Body of pancreas (tissue), 4 donors: ENCODE measurements at places on chromosomes 16 and 17. TPM values are rescaled to one million over a fixed set of nuclear protein-coding genes. Genes with fewer than 3 reads are reported as not detected.
A peak's percentile ranks its signal among the peaks of the same experiment; 100 is the strongest.

DNA sequence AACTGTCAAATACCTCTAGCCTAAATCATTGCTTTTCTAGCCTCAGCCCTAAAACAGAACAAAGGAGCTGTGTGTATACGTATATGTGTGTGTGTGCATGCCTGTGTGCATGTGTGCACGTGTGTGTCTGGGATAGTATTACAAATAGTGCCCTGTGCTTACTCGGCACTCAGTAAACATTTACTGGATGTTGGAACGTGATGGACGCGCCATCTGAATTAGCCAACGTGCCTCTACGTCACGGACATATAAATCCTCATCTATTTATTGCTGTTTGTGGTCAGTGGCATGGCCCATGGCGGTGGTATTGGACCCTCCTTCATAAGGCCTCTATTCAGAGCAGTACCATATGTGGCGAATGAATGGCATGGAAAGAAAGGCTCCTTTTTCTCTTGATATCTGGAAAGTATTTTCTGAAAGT is 37.5 kb downstream of the WWP2 start:
- no peaks in the 10 kb centered on the region for H3K36me3 ChIP-seq
- no peak overlapping the region for H3K27ac ChIP-seq
- DNase-seq, result no peak
- no peaks in the 10 kb centered on the region for H3K27me3 ChIP-seq
- peaks cover 13% of the 10 kb centered on the region for H3K4me1 ChIP-seq

- no peaks in the 10 kb centered on the region for H3K27me3 ChIP-seq
- H3K4me1 ChIP-seq, result no peaks in the 10 kb centered on the region
- no peak for DNase-seq
- H3K4me3 ChIP-seq, result no peak overlapping the region
These were observed 79.6 kb upstream of the HS3ST2 start for GRCh38 chr16:22734368-22734767.

DNA sequence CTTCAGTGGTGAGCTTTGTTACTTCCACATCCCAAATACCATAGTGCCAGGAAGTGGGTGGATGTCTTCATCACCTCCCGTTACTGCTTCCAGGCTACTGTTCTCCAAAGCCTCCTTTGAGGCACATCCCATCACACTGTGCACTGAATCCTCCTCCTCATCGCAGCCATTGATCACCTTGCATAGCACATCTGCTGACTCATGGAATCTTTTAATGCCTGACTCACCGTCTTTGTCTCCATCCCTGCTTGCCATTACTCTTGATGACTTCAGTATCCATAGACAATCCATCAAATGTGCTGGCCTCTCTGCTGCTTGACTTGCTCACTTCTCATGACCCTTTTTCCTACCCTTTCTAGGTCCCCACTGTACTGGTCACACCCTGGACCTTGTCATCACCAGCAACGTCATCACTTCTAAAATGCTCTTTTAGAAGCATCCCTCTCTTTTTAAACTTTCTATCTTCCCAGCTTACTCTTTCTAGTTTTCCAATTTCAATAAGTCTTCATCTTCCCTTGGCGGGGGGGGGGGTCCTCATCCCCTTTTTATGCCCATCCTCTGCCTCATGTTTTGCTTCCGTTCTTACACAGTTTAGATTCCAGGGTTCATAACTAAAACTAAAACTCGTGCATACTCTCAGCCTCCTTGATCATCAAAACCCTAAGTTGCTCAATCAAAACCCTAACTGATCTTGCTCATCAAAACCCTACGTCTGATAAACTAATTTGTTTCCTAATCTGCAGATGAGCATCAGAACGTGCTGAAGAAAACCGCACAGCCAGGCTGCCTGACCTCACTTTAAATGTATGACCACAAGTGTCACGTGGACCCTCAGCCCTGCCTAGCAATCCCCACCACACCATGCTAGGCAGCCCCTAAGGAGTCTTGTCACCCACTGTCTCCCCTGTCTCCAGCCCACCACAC is 289.7 kb upstream of the ZFHX3 start:
- DNase-seq, result no peak
- H3K27me3 ChIP-seq, result no peaks in the 10 kb centered on the region
- no peaks in the 10 kb centered on the region for H3K4me1 ChIP-seq

DNA sequence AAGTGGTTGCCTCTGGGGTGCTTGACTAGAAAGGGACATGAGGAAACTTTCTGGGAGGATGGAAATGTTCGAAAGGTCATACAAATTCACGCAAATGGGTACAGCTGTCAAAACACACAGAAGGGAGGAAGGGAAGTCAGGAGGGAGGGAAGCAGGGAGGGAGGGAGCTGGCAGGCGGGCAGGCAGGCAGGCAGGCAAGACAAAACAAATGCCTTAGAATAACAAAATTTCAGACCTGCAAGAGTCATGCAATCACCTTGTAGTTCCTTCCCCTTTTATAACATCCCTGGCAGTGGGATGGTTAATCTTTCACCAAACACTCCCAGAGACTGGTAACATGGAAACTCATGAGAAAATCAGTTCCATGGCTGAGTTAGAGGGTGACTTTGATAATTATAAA is 189.2 kb downstream of the STX8 start:
- H3K4me3 ChIP-seq, result no peak overlapping the region
- no peak overlapping the region for H3K27ac ChIP-seq
- no peaks in the 10 kb centered on the region for H3K4me1 ChIP-seq
- no peaks in the 10 kb centered on the region for H3K36me3 ChIP-seq
- H3K27me3 ChIP-seq, result no peaks in the 10 kb centered on the region

- H3K27ac ChIP-seq, result no peak overlapping the region
- H3K4me3 ChIP-seq, result no peak overlapping the region
- H3K4me1 ChIP-seq, result peaks cover 20% of the 10 kb centered on the region
These were observed 29.6 kb downstream of the NPTX1 start for GRCh38 chr17:80446645-80447405.

GRCh38 chr16:66580605-66581209 is 1.4 kb downstream of the CMTM2 start:
- no peak overlapping the region for H3K4me3 ChIP-seq
- H3K27me3 ChIP-seq, result no peaks in the 10 kb centered on the region
- DNase-seq, result no peak
- H3K36me3 ChIP-seq, result no peaks in the 10 kb centered on the region
- no peaks in the 10 kb centered on the region for H3K4me1 ChIP-seq
- H3K27ac ChIP-seq, result no peak overlapping the region

DNA sequence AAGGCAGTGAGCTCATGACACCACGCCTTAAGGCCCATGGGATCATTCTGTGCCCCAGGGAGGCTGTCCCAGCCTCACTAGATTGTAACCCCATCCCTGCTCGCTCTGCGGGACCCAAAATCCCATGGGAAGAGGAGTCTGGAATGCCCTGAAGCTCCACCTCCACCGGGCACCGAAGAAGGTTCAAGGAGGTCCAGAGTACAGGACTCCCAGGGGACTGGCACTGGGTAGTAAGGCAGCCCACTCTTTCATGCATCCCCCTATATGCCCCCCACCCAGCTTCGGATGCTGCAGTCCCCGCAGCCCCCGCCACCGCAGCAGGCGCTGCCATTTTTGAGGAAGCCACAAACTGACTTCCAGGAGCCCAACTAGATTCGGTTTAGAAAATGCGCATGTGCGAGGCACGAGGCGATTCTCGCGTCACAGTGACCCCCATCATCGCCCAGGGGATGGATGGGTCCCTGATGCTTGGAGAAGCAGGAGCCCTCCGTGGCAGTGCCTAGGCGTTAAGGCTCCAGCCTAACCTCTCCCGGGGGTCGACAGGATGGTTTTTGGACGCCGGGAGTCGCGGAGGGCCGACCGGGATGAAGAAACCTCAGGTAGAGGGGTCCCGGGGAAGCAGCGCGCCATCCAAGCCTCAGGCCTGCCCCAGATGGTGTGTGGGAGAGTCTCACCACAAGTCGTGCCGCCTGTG is 1681.0 kb downstream of the TP53TG3F start:
- no peaks in the 10 kb centered on the region for H3K36me3 ChIP-seq
- H3K27ac ChIP-seq, result no peak overlapping the region
- H3K4me1 ChIP-seq, result no peaks in the 10 kb centered on the region
- H3K4me3 ChIP-seq, result no peak overlapping the region

DNA sequence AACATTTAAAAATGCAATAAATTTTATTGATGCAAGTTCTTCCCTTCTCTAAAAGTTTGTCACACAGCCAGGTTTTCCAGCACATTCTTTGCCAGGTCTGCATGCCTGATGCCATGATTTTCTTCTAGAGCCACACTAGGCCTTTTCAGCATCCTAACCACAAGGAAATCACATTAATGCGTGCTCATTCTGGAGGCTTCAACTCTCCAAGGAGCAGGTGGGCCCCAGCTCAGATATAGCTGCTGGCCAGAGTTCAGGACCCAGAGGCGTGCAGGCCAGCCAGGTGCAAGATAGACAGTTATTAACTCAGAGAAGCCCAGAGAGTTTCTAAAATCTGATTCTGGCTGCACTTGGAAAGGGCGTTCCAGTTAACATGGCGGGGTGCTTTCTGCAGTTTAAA is 124.5 kb upstream of the MAF start:
- H3K27ac ChIP-seq, result no peak overlapping the region
- H3K27me3 ChIP-seq, result no peaks in the 10 kb centered on the region

GRCh38 chr17:65856865-65857264 is 295.4 kb upstream of the AXIN2 start:
- H3K4me3 ChIP-seq, result no peak overlapping the region
- no peak overlapping the region for H3K27ac ChIP-seq
- no peak for DNase-seq

GRCh38 chr17:70658840-70659239 is 489.5 kb downstream of the KCNJ2 start:
- no peaks in the 10 kb centered on the region for H3K4me1 ChIP-seq
- H3K27ac ChIP-seq, result no peak overlapping the region
- no peak for DNase-seq
- H3K27me3 ChIP-seq, result no peaks in the 10 kb centered on the region
- H3K36me3 ChIP-seq, result no peaks in the 10 kb centered on the region

DNA sequence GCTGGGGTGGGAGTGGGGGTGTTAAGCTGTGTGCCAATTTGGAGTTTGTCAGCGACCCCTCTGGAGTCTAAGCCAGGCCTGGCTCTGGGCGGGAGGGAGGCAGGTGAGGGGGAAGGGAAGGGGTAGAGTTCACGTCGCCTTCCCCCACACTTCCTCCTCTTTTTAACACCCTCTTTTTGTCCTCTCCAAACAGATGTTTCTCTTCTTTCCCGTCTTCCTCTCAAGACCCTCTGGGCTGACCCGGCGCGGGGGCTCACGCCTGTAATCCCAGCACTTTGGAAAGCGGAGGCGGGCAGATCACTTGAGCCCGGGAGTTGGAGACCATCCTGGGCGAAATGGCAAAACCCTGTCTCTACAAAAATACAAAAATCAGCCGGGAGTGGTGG is 3.3 kb downstream of the HOXB1 start:
- peaks cover 5% of the 10 kb centered on the region for H3K4me1 ChIP-seq
- peaks cover 17% of the 10 kb centered on the region for H3K27me3 ChIP-seq
- H3K4me3 ChIP-seq, result no peak overlapping the region
- H3K27ac ChIP-seq, result no peak overlapping the region

GRCh38 chr17:44927696-44928095 is 12.4 kb upstream of the GFAP start:
- no peaks in the 10 kb centered on the region for H3K36me3 ChIP-seq
- H3K27ac ChIP-seq, result no peak overlapping the region
- H3K4me3 ChIP-seq, result no peak overlapping the region
- H3K4me1 ChIP-seq, result no peaks in the 10 kb centered on the region

GRCh38 chr16:30401768-30402425 is 5.5 kb upstream of the ZNF771 start:
- no peak overlapping the region for H3K4me3 ChIP-seq
- H3K36me3 ChIP-seq, result no peaks in the 10 kb centered on the region
- H3K27me3 ChIP-seq, result no peaks in the 10 kb centered on the region
- peaks cover 34% of the 10 kb centered on the region for H3K4me1 ChIP-seq

DNA sequence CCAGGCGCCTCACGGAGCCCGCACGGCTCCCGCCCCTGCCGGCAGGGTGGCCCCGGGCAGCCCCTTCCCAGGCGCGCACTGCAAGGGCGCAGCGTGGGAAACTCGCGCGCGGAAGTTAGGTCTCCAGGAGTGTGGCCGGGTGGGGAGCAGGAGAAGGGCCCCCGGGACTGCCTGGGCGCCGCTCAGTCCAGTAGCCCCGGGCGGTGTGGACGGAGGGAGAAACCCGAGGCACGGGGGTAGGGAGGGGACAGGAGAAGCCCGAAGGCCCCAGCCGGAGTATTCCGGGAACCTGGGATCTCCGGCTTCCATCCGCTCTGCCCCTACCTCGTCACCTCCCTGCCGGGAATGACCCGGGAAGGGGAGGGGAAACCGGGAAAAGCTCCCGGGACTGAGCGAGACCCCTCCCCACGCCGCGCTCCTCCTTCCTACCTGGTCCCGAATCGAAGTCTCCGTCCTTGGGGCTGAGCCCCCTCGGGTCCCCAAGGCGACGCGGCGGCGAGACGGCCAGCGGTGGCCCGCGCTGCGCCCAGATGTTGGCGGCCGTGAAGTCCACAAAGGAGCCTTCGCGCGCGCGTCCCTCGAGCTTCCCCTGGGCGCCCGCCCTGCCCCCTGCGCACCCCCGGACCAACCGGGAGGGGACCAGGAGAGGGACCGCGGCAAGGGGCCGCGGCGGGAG is 418 bp downstream of the SOCS3 start:
- H3K27me3 ChIP-seq, result peaks cover 3% of the 10 kb centered on the region
- no peak overlapping the region for H3K4me3 ChIP-seq
- H3K4me1 ChIP-seq, result peaks cover 52% of the 10 kb centered on the region
- peak overlapping the region; percentile 96 for H3K27ac ChIP-seq
- DNase-seq, result no peak
- H3K36me3 ChIP-seq, result no peaks in the 10 kb centered on the region

Gene USP43
- total RNA-seq, result 4.2 TPM

Gene IKZF3
- total RNA-seq, result 0.78 TPM

Gene RAB11FIP4
- total RNA-seq, result 38.7 TPM

Gene RPL38
- 156 TPM for total RNA-seq

Gene RNFT1
- total RNA-seq, result 22.6 TPM
